C1 segment of cervical spinal cord (tissue), 14 donors: ENCODE measurements at places on chromosomes 3 and 15.

- DNase-seq: no peak
Measured at GRCh38 chr3:28598165-28598564, 249.5 kb upstream of the AZI2 start.

DNA sequence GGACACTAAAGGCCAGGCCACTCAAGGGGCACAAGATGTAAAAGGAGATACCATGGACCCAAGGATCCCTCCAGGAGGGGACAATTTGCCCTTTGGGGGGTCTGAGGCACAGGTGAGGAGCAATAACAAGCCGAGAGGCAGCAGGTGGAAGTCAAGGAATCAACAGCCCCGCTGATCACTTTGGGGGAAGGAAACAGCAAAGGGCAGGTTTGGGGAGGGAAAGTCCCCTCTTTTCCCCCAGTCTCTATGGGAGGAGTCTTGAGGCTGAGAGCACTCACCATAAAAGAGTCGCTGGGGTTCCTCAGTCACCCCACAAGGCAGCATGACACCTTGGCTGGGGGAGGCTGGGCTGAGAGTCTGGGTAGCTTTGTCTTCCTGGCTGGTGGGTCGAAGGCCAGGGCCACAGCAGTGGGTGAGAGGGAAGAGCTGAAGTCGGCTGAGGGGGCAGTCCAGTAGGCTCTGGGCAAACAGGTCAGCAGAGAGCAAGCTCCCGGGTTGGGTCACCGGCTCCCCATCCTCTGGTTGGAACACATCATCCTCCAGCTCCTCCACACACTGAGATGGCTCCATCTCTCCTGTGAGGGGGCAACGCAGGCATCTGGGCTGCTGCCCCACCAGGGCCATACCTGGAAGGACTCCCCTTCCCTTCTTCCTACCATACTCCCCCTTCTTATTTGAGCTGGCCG lies 3.0 kb downstream of the BMF start:
- DNase-seq: no peak

- DNase-seq: no peak
Measured at GRCh38 chr3:152256851-152257562, 11.7 kb upstream of the MBNL1 start.

GRCh38 chr3:24522146-24522579 lies 27.5 kb upstream of the THRB start:
- no peak for DNase-seq

DNA sequence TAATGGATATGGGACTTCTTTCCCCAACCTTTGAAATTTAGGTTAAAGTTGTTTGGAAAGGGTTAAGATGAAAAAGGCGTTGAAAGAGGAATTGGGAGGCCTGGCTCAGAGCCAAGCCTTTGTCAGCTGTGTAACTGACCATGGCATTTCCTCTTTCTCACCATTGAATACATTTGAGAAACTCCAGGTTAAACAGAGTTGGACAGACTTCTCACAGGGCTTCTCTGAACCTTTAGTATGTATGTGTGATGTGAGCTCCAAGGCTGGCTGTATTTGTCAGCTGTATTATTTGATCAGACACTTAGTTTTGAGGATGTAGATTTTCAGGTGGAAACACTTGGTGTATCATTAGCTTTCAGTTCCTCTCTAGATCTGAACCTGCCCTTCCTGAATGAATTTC lies 136.4 kb upstream of the GOLGA6L4 start:
- no peak for DNase-seq

- DNase-seq: no peak
Measured at GRCh38 chr3:32200490-32200889, 38.0 kb upstream of the CMTM8 start.

DNA sequence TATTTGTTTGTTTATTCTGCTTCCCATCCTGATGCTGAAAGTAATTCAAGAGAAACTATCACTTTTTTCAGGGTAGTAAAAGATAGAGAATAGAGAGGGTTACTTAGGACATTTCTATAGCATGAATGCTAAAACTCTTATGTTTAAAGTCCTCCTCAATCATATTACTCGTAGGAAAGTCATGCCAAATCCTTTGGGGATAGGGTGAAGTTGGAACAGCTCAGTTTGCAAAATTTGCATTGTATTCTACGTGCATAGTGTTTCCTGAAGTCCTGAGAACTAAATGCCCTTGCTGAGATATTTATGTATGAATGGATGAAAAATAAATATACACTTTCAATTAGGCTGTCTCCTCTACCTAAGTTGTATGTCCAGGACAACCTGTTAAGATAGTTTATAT lies 14.6 kb downstream of the PLSCR5 start:
- no peak for DNase-seq

- no peak for DNase-seq
Measured at GRCh38 chr3:149933858-149934257, 36.8 kb downstream of the PFN2 start.

- no peak for DNase-seq
Measured at GRCh38 chr3:177300039-177300833, 103.0 kb upstream of the TBL1XR1 start.

DNA sequence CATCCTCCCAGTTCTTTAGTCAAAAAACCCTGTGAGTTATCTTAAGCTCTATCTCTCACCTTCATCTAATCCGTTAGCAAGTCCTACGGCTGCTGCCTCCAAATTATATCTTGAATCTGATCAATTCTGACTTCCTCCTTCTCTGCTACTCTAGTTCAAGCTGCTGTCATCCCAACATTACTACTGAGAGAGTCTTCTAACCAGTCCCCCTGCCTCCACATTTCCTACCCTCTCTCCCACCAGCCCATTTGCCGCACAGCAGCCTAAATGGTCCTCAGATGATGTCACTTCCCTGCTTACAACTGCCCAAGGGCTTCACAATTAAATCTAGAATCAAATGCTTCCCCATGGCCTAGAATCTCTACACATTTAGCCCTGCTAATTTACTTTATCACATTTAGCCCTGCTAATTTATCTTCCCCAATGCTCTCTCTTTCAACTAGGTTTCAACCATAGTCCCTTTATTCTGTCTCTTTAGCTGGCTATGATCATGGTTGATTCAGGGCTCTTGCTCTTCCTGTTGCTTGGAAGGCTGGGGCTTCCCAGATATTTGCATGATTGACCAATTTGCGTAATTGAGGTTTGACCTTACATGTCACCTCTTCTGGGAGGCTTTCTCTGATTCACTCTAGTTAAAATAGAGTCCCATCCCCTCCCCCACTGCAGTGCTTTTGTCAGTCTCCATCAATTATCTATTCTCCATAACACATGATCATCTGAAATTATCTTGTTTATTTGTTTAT lies 11.0 kb upstream of the ARL14 start:
- DNase-seq: no peak

DNA sequence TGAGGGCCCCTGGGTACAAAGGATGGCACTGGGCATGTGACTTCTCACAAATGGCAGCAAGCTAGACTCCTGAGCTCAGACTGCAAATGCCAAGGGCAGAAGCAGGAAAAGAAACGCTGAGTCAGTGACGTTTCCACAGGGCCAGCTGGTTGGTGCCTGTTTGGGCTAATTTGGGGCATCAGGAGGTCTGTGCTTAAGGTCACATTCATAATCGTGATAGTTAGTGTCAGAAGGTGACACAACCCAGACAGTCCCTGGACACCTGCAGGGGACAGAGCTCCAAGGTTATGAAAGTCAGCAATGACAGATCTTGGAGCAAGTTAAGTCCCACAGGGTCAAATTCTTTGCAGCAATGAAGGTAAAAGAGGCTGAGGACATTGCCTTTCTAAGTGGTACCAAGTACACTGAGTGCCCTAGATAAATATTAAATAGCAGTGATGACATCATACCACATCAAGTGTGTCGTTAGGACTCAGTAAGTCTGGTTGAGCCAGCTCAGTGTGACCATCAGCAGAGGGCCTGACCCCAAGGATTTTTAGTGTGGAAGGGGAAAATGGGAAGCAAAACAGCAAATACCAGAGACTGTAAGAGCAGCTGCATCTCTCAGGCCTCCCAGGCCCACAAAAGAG lies 556.9 kb upstream of the CFAP20DC start:
- DNase-seq: no peak

- no peak for DNase-seq
Measured at GRCh38 chr15:92197746-92198145, 195.9 kb upstream of the ST8SIA2 start.
